ENCODE measurements at places on chromosomes 1 and 21.

DNA sequence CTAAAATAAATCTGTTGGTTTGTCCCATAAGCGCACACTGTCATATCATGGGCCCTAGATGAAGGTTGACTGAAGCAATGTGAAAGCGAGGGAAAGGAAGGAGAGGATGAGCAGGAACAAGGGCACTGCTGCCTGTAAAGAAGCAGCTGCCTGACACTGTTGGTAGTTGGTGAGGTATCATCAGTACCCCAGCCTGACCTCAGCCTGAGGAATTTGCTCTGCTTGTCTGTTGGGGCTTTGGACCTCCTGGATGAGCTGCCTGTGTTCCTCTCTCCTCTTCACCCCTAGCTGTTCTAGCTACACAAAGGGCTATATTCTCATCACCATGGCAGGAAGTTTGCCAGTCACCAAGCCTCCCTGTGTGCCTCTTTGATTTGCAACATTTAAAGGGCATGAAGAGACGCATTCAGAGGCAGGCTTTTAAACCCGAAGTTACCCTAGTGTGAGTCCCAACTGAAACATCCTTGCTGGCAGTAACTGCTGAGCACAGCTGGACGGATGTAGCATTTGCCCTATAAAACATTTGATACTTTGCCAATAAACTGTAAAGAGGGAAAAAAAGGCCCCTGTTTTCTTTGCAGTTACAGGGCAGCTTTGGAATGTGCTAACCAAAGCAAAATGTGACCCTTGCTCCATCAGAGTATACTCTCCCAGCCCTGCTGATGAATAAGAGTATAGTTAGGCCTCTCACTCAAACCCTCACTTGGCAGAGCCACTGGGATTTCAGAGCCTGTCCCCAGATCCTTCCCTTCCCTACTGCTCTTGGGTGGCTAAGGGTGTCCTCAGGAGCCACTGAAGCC lies 22.2 kb upstream of the SPATA6 start:
- DNase-seq: peak; percentile 40

- DNase-seq: no peak
These were observed 1312.2 kb downstream of the PLA2G4A start for GRCh38 chr1:188140958-188141357.

- no peak for DNase-seq
These were observed 6.7 kb upstream of the TIE1 start for GRCh38 chr1:43293896-43294760.

GRCh38 chr1:87144981-87145380 lies 183.7 kb upstream of the LMO4 start:
- DNase-seq: no peak

DNA sequence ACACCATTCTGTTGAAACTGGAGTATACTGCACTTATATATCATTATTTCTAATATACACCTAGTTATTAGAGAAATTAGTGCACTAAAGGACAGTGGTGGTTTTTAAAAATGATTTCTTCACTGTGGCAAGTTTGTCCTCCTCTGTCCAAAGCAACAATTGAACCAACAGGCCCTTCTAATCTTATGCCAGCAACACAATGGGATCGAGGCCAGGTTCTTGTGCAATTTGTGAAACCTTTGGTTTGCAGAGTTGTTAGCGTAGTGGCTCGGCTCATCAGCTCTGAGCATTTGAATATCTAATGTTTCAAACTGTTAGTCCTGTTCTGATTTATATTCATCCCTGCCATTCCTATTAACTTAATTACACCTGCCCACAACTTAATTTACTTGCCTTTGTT lies 9.9 kb upstream of the LRRC39 start:
- peak; percentile 11 for DNase-seq

- DNase-seq: no peak
These were observed 478 bp upstream of the PRDM2 start for GRCh38 chr1:13699510-13699909.

DNA sequence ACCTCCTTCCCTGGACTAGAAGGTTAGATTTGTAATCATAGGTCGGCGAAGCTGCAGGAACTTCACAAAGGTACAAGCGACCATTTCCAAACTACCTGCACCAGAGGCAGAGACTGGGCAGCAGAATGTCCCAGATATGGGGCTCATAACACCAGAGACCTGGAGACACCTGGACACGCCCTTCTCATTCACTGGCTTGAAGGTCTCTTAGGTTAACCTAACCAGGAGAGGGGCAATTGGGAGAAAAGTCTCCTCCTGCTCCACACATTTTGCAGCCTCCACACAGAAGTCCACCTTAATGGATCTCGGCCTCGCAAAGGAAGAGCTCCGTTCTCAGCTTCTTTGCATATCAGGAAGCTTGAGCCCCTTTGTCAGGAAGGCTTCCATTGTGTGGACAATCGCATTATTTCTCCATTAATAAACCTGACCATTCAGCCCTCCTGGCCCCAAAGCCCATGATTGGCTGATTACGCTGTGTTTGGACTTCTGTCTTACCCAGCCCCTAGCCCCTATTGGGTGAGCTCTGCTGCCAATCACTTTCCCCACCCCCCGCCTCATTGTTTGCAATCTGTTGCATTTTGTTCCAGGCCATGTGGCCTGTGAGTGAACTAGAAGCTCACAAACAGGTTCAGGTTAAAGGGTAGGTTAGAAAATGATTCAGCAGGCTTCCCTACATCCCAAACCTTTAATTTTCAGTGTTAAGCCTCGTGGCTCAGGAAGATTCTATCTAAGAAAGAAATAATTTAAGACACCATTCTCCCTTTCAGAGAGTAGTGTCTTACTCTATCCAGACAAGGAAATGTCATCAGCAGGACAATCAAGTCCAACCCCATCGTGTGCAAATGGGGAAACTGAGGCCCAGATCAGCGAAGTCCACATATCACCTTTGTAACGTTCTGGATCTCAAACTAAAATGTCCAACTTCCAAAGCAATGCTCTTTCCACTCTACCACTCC lies 2.8 kb downstream of the MYCL start:
- DNase-seq: peak; percentile 66

DNA sequence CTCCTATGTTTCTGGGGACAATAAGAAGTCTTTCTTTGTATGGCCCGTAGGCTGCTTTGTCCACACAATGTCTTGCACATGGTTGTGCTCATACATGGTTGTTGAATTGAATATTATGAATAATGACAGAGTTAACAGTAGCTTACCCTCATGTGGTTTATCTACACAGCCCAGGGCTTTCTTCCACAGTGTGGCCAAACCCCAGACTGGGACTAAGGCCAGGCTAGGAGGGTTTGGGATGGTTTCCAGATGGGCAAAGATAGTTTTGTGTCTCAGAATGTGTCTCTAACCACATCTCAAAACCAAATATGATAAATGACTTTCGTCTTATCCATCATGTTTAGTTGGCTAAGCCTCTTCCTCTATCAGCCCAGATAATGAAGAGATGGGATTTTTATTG lies 65.2 kb downstream of the CACNA1E start:
- DNase-seq: no peak

GRCh38 chr1:177569476-177569875 lies 398.7 kb downstream of the BRINP2 start:
- DNase-seq: no peak

DNA sequence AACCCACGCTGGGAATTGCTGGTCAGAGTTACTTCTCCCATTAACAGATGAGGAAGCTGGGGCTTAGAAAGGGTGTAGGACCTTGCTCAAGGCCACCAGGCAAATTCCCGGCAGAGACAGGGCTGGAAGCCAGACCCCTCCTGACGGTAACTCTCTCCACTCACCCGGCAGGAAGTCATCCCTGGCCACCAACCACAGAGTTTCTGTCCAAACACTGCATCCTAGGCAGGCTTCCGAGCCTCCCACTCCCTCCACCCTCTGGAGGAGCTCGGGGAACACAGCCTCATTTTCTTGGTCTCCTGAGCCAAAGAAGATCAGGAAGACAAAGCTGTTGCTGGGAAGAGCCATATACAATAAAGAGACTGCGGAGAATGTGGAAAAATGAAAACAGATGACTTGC lies 25.0 kb upstream of the ZNF436 start:
- DNase-seq: no peak

DNA sequence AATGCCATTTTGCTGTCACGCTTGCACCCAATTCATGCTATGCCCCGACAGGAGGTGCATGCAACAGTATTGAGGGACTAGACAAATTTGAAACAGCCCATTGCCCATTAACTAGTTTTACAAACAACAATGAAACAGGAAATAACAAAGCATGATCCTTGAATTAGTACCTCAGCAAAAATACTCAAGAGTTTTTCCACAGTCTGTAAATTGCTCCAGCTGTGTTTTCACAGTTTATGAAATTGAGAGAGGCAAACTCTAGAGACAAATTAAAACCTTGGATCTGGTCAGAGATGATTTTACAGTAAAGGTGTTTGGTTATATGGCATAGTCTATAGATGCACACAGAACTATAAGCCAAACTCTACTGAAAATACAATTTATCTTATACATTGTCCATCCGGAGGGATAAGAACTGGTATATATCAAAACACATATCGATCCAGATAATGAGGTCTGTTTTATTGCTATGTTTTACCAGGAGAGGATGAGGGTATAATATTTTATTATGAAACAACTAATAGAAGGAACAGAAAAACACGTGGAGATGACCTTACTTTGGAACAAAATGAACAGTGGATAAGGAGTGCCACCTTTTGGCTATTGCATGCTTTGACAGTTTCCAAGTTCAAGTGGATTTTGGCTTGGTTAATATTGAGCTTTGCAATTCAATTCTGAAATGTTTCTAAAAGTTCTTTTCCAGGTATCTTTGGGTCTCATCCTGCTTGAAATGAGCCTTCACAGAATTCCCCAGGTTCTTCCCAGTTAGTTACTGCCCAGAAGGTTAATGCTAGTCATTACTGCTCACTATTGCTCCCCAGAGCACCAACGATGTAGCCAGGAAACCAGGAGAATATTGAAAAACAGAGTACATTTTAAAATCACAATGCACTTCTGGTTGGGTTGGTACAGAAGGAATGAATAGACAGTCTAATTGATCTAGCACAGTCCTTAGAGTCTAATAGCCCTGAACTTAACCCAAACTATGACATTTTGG lies 45.7 kb downstream of the ZC3H11B start:
- DNase-seq: no peak

DNA sequence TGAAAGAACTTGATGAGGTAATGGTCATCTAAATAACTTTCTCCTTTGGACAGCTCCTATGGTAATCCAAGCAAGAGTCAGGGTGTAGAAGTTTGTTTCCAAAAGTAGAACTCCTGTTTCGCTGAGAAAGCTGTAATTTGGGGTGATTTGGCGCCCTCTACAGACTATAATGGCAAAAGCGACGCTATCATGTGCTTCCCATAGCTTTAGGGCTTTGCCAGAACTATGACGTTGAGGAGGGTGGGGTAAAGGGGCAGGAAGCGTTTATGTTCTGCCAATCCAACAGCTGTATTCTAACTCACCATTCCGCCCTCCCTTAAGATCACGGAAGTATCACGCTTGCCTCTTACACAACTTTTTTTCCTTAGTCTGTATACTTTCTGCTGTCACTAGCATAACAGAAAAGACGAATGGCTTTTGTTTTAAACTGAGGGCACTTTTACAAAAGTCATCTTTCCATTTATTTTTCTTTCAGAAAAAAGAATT lies at the start of gene FMO4:
Gene FMO4 (plus strand): TSS at position 349 of the 486 bp plus-strand sequence. CDS start 5,643 bp downstream, outside the sequence.
- peak; percentile 71 for DNase-seq

- no peak for DNase-seq
These were observed at the start of gene ZBTB8B for GRCh38 chr1:32464716-32465577. TSS of gene ZBTB8B (plus strand) at chr1:32465072. CDS start at chr1:32470625, 5,553 bp downstream.

DNA sequence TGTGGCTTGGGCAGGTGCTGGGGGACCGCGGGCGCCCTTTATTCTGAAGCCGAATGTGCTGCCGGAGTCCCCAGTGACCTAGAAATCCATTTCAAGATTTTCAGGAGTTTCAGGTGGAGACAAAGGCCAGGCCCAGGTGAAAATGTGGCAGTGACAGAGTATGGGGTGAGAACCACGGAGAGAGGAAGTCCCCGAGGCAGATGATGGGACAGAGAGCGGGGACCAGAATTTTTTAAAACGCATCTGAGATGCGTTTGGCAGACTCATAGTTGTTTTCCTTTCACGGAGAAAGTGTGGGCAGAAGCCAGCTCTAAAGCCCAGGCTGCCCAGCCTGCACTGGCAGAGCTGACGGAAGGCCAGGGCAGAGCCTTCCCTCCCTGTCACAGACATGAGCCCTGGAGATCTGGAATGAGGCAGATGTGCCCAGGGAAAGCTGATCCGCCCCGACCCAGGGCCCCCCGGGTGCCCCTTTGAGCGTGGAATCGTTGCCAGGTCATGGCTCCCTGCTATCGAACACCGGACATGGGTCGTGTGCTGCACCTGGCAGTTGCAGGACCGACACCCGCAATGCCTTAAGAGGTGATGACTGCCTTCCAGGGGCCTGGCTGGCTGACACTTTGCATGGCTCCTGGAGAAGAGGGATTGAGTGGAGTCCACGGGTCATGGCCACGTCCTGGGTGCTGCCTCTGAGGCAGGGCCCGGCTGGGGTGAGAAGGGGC lies 6.5 kb upstream of the SLX9 start:
- DNase-seq: no peak

GRCh38 chr1:177863796-177864195 lies 106.1 kb downstream of the SEC16B start:
- no peak for DNase-seq

DNA sequence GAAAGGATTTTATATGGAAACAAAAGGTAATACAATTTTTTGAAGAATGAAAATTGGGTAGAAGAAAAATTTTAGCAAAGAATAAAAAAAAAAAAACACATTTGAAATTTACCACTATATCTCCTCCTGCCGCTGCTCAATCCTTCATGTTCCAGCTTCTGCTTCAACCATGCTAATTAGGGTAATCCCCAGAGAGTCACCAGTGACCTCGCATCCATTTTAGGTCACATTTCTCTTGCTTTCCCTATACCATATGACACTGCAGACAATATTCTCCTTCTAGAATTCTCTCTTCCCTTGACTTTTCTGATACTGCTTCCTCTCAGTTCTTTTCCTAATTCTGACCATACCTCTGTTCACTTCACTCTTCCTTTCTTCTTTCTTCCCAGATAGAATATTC lies 237.1 kb downstream of the USH2A start:
- no peak for DNase-seq

DNA sequence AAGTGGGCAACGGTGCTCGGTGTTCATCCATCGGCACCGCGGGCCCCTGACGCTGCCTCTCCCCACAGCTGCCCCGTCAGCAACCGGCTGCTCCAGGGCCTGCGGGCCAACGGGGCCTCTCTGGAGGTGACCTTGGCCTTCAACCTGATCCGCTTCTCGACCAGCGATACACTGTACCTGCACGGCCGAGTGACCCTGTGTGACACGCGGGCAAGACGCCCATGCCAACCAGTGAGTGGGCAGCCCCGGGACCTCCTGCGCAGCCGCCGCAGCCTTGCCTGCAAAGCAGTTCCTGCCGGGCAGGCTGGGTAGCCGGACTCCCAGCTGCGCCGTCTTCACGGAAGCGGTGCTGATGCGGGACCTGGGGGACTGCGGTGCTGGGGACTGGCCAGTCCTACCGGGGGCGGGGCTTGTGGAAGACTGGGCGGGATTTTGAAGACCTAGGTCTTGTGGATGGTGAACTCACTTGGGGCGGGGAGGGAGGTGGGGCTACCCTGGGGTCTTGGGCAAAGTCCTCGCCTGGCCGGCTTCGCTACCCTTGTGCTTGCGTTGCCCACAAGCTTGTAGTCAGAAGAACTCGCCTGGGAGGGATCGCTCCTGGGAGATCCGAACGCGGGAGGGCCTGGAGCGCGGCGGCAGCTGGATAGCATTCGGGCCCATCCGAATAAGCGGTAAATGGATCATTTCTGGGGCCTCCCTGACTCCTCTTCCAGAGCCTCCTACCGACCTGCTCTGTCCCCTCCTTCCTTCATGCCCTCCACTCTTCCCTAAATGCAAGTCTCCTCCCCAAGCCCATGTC lies 8.8 kb upstream of the CEP85 start:
- DNase-seq: peak; percentile 78

Data from HuH-7.5 (cell line).